SJCRH30 (cell line): ENCODE measurements at places on chromosomes 7 and 10. TPM values are rescaled to one million over a fixed set of nuclear protein-coding genes. Genes with fewer than 3 reads are reported as not detected.

SLK gene
- 32.2 and 37.3 TPM in 2 replicates for total RNA-seq

DNA sequence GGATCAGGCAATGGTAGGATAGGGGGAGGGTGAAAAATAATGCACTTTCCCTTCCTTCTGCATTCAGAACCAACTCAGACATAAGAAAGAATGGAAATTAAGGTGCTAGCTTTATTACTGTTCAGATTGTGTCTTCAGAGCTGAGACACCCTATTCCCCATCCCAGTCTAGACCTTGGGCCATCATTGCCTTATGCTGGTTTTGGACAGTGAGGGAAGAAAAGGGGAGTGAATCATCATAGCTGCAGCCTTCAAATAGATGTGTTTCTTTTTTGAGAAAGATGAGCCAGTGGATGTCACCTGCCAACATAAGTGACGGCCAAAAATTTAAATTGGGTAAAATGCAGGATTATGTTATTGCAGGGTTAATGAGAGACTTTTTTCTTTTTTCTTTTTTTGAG is 27.0 kb upstream of the TOMM7 start:
- no peak overlapping the region for H3K4me3 ChIP-seq
- H3K36me3 ChIP-seq = no peaks in the 10 kb centered on the region
- no peak for DNase-seq
- H3K27ac ChIP-seq = no peak overlapping the region
- H3K27me3 ChIP-seq = no peaks in the 10 kb centered on the region
- peaks cover 8% of the 10 kb centered on the region; the same call in 1 of the 2 replicates for H3K4me1 ChIP-seq

DNA sequence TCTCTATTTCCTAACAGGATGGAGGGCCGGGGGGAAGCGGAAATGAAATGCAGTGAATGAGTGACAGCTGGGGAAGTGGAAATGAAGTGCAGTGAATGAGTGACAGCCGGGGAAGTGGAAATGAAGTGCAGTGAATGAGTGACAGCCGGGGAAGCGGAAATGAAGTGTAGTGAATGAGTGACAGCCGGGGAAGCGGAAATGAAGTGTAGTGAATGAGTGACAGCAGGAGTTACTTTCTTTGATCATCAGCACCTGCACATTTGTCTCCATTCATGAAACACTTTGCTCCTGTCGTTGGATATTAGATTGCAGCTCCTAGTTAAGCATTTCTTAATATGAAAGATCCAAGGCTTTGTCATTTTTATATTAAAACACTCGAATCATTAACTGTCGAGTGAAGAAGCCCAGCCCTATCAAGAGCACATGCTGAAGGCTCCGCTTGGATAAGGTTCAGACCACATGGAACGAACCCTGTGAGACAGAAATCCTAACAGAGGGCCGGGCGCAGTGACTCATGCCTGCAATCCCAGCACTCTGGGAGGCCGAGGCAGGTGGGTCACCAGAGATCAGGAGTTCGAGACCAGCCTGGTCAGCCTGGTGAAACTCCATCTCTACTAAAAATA is 406.0 kb upstream of the ADARB2 start:
- H3K4me1 ChIP-seq = no peaks in the 10 kb centered on the region
- no peak overlapping the region for H3K4me3 ChIP-seq

BUD31 gene
- total RNA-seq = 132 and 136 TPM in 2 replicates

DNA sequence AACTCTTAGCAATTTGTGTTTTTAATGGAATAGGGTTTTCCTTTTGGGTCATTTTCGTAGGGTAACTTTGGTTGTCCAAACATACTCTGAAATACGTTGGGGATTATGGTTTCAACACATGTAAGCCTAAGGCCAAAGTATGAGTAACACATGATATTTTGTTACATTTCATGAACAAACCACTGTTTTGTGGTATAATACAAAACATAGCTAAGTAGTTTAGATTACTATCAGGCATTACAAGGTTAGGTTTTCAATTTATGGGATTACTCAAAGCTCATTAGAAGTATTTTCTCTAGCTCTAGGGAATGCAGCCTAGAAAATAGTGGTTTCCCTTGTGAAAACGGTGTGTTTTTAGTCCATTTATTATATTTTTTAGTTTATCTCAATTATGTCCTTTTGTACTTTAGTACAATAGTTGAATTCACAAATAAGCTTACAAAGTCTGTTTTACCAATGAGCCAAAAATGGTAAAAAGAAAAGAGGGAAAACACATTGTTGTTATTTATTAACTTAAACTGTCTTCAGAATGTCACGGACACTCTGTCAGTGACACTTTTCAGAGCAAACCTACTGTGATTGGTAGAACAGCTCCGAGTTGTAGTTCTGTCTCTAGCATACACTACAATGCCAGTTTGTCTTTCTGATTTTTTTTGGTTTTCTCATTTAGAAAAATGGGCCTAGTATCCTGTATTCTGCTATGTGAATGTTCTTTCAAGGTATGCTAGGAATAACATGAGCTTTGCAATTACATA is 473.7 kb downstream of the SUGCT start:
- H3K4me1 ChIP-seq = no peaks in the 10 kb centered on the region
- H3K27me3 ChIP-seq = no peaks in the 10 kb centered on the region; the same call in none of the 2 replicates
- H3K36me3 ChIP-seq = no peaks in the 10 kb centered on the region
- H3K27ac ChIP-seq = no peak overlapping the region
- no peak for DNase-seq
- H3K4me3 ChIP-seq = no peak overlapping the region

DGKB gene
- total RNA-seq = 0.08 and 0.61 TPM in 2 replicates

- H3K4me3 ChIP-seq = no peak overlapping the region
- no peaks in the 10 kb centered on the region for H3K36me3 ChIP-seq
- no peak overlapping the region for H3K27ac ChIP-seq
- no peak for DNase-seq
Measured at GRCh38 chr7:40887099-40887498, 752.3 kb downstream of the SUGCT start.

DNA sequence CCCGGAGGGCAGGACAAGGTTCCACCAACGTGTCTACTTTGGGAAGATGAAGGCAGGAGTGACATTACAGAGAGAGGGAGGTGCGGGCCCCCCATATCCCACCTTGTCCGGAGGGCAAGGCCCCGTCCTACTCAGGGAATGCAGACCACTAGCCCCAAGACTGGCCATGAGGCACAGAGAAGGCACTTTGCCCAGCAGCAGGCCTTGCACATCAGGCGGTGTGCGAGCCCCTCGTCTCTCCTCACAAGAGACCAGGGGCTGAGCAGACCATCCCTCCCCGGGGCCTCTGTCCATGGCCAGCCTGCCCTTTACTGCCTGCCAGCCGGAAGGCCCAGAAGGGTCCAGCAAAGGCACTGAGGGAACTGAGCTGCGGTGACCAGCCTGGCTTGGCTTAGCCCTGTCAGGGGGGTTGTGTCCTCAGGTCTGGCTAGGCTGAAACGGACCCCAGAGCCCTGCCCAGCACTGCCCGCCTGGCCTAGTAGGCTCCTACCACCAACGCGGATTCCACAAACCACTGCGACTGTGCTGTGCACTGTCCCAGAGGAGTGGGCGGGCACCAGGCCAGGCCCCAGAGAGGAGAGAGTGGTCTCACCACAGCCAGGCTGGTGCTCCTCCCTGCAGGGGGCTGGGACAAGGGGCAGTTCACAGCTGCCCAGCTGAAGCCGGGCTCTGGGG is 16.7 kb downstream of the CAMK2B start:
- no peaks in the 10 kb centered on the region for H3K36me3 ChIP-seq
- no peaks in the 10 kb centered on the region; the same call in 1 of the 2 replicates for H3K27me3 ChIP-seq
- no peak overlapping the region for H3K4me3 ChIP-seq
- H3K27ac ChIP-seq = no peak overlapping the region
- no peak for DNase-seq

DNA sequence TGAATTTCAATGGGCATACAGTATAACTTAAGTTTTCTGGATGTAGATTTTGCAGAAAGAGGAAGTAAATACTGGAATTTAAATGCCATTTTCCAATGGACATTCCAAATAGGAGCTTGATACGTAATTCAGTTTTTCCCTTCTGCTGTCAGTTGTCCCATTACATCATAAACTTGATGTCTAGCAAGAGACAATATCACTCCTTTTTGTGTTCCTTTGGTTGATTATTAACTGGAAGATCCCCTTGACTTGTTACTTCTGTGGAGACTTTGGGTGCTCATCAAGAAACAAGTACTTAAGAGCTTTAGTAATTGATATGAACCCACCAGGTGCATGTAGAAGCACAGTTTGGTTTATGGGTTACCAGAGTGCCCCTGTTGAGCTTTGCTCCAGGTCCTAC is 116.1 kb downstream of the ST7 start:
- H3K4me1 ChIP-seq = peaks cover 4% of the 10 kb centered on the region; the same call in 1 of the 2 replicates
- DNase-seq = no peak
- no peaks in the 10 kb centered on the region for H3K27me3 ChIP-seq
- no peak overlapping the region for H3K27ac ChIP-seq
- H3K4me3 ChIP-seq = no peak overlapping the region

GIMAP1 gene
- not detected in 2 replicates for total RNA-seq

LBX1 gene
- total RNA-seq = 13.5 and 13.7 TPM in 2 replicates

DNA sequence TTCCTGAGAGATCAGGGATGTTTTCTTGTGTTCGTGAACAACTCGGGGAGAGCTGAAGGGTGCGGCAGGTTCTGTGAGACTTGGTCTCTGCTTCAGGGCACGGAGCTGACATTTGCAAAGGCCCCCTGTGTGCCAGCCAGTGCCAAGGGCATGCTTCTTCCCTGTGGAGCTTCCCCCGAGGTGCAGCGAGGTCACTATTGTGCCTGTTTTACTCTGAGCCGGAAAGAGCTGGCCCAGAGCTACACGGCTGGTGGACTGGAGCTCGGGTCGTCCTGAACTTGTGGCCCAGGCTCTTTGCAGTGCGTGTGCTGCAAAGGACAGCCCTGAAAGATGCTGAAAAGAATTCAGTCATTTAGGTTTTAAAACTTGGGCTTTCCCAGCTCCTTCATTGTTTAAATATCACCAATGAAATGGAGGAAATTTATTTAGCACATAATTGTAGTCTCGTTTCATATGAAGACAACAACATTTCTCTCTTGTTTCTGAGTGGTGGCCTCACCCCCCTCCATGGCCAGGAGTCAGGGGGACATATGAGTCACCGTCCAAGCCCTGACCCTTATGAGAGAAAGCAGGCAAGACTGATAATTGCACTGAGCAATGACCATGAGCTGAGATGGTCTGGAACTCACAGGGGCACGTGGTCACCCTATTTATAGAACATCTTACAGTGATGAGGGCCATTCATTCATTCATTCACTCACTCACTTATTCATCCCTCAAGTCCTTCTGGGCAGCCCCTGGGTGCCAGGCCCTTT is 102.6 kb downstream of the PTPRE start:
- no peak overlapping the region for H3K27ac ChIP-seq
- H3K4me3 ChIP-seq = no peak overlapping the region
- 0 out of 2 replicates have a peak, but pooled peaks cover 3% of the 10 kb centered on the region for H3K27me3 ChIP-seq
- no peak for DNase-seq
- H3K4me1 ChIP-seq = no peaks in the 10 kb centered on the region

GRCh38 chr7:47415318-47416212 is 166.3 kb downstream of the TNS3 start:
- H3K27ac ChIP-seq = no peak overlapping the region
- peaks cover 62% of the 10 kb centered on the region for H3K36me3 ChIP-seq
- no peak overlapping the region for H3K4me3 ChIP-seq
- no peak for DNase-seq
- H3K27me3 ChIP-seq = no peaks in the 10 kb centered on the region
- peaks cover 18% of the 10 kb centered on the region for H3K4me1 ChIP-seq

NUP205 gene
- total RNA-seq = 210 and 212 TPM in 2 replicates

- no peaks in the 10 kb centered on the region for H3K4me1 ChIP-seq
- no peaks in the 10 kb centered on the region for H3K27me3 ChIP-seq
- H3K36me3 ChIP-seq = no peaks in the 10 kb centered on the region
- H3K4me3 ChIP-seq = no peak overlapping the region
Measured at GRCh38 chr10:125263551-125263950, 103.2 kb upstream of the CTBP2 start.

EIF4H gene
- total RNA-seq = 453 and 475 TPM in 2 replicates

DNA sequence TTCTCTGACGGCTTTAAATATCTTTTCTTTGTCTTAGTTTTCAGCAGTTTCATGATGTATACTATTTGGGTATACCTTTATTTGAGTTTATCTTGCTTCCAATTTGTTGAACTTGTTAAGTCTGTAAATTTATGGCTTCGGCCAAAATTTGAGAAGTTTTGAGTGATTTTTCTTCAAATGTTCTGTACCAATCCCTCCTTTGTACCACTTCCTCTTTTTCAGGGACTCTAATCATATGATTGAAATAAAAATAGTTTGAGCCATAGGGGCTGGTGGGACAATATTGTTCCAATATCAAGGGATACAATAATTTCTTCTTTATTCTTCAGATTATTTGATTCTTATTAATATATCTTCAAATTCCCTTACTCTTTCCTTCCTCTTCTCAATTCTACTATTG is 43.1 kb upstream of the CTTNBP2 start:
- H3K27ac ChIP-seq = no peak overlapping the region
- no peaks in the 10 kb centered on the region for H3K27me3 ChIP-seq
- H3K36me3 ChIP-seq = no peaks in the 10 kb centered on the region

GRCh38 chr10:119511828-119512515 is 30.5 kb downstream of the RGS10 start:
- H3K4me3 ChIP-seq = no peak overlapping the region
- no peaks in the 10 kb centered on the region for H3K4me1 ChIP-seq
- no peak overlapping the region for H3K27ac ChIP-seq
- H3K27me3 ChIP-seq = peaks cover 5% of the 10 kb centered on the region; the same call in 1 of the 2 replicates

DNA sequence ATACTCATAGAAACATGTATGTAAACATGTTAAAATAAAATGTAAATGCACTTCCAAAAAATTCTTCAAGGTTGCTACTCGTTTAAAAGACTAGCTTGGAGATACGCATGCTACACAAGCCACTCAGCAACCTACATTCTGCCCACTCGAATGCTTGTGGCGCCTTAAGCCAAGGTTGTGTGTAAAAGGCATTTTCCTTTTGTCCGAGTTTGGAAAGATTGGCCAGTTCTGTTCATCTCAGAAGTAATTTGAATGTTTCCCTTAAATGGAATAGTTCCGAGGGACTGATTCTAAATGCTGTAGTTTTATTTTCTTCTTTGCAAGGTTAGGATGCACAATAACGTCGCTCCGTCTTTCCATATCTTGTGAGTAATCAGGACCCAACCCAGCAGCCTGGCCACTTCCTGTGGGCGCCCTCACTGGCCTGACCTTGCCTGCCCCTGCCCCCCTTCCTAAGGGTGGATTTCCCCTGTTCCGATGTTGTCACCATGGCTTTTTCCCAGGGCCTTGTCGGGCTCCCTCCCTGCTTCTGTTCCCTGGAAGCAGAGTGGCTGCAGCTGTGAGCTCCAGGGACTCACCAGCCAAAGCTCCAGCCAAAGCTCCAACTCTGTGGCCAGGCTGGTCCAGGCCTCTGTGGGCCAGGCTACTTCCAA is 70.6 kb downstream of the PTPRE start:
- H3K27me3 ChIP-seq = no peaks in the 10 kb centered on the region
- H3K27ac ChIP-seq = no peak overlapping the region
- no peak overlapping the region for H3K4me3 ChIP-seq
- H3K4me1 ChIP-seq = peaks cover 8% of the 10 kb centered on the region
